T47D (cell line): ENCODE measurements at places on chromosomes 2 and 18.
A peak's percentile ranks its signal among the peaks of the same experiment; 100 is the strongest.

DNA sequence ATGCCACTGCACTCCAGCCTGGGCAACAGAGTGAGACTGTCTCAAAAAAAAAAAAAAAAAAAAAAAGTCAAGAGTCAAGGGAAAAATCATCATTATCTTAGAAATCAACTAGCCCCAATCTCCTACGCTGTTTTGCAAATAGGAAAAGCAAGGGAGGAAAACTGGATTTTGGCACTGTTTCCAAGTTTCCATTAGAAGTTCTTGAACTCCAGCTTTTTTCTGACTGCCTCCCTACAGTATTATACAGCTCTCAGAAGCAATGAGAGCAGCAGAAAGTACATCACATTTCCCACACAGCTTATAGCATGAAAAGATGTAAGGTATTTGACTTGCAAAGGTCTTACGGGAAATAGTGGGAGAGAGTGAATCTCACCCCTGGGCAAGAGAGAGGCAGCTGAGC is 127.8 kb downstream of the OSR1 start:
- no peak for DNase-seq

DNA sequence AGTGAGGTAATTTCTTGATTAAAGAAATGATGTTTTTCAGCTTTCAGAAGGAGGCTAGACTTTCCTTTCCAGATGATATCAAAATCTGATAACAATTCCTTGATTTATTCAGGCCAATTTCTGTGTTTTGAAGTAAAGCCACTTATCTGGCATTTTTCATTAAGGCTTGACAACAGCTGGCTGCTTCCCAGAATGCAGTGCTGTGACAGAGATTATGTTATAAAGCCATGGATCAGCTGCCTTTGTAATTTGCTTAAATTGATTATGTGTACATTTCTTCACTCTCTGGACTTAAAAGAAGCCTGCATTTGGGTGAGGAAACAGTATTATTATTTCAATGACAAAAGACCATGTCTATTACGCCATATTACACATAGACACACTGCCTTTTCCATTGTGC is 136.0 kb downstream of the PLCL1 start:
- DNase-seq = no peak

DNA sequence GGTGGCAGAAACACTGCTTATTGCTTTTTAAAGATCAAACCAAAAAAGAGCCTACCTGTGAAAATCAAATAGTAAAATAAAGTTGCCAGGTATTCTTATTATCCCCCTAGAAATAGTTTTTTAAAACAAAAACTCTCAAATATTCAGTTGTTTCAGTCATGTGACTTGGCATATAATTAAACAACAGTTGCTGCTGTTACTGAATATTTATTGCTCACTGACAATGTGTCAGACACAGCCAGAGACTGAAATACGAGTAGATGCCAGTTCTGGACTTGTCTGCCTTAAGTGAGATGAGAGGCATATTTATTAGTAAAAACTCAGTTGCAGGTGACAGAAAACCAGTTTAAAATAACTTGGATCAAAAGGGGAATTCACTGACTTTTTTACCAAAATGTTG is 106.0 kb upstream of the RAB12 start:
- DNase-seq = no peak

DNA sequence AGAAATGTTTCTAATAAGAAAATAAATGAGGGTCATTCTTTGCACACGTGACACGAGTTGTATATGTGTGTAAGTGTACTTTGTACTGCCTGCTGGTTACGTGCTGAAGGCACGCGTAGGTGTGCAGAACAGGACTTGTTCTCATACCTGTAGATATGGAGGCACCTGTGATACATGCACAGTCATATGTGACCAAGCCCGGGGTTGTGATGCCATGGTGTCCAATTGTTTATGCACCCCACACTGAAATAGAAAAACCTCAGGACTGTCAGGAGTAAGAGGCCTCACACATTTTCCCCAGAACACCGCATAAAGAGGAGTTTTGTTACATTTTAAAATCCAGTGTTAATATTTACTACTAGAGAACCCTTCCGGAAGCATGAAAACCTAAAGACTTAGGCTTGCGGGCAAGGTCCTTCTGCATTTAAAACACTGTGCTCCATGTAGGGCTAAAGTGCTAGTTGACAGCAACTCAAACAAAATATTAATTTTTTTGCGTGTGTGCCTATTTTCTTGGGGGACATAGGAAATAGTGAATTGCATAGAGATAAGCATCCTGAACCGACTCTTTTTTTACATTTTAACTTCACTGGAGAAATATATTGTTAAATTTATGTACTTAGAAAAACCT is 9.3 kb downstream of the TSHZ1 start:
- DNase-seq = no peak

- no peak for DNase-seq
Observed at GRCh38 chr2:234373481-234374149, 123.3 kb downstream of the ARL4C start.

DNA sequence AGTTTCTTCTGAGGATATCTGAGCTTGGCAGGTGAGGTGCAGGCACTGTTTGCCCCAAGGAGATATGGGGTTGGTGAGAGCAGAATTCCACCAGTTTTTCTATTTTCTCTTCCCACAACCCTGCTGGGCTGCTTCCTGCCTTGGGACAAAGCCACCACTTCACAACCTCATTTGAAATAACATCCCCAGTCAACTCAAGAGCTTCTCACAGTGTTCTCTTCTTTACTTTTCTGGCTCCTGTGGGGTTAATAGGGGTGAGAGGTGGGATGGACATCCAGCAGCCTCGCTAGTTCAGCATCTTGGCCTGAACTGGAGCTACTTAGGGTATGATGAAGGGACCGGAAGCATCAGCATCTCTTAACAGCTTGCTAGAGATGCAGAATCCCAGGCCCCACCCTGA is 106.3 kb downstream of the SLC4A3 start:
- DNase-seq = no peak

- no peak for DNase-seq
Observed at GRCh38 chr2:200814276-200814815, 2.6 kb downstream of the BZW1 start.

GRCh38 chr2:235564884-235565530 is 71.2 kb downstream of the AGAP1 start:
- DNase-seq = no peak

DNA sequence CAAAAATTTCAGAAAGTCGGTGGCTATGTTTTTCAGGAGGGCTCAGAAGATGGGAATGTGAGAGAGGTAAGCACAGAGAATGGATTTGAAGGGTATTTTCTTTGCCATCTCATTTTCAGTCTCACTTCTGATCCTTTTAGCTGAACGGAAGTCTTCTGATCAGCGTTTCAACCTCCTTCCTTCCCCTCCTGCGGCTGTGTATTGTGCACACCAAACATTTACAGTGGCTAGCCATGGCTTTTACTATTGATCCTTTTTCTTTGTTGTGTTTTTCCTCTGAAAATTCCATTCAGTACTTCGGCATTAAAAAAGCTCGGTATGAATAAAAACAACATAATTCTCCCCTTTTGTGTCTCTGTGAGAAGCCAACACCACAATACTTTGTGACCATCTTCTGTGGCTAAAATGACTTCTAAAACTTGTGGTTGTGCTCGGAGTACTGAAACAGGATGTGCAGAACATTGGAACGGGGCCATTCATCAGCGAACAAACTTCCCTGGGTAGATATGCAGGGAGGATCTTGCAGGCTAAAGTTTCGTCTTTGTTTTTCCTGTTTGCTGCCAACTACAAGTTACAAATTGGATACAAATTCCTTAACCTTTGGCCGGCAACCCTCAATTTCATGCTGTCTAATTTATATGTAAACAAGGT is 260.8 kb upstream of the FAM98A start:
- no peak for DNase-seq

DNA sequence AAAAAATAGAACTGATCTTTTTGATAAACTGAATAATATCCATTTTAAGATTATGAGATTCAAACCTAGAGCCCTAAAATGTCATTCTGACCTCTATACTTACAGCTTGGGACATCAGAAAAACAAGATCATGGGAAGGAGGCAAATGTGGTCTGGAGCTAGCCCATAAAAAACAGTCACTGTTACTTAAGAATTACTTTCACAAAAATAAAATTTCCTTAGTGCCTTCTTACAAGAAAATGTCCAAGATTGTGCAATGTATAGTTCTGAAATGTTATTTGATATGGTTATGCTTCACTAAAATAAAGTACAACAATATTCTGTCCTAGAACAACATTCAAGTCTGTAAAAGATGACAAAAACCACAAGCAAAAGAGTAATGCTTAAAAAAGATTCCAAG is 247.6 kb downstream of the DYM start:
- no peak for DNase-seq

DNA sequence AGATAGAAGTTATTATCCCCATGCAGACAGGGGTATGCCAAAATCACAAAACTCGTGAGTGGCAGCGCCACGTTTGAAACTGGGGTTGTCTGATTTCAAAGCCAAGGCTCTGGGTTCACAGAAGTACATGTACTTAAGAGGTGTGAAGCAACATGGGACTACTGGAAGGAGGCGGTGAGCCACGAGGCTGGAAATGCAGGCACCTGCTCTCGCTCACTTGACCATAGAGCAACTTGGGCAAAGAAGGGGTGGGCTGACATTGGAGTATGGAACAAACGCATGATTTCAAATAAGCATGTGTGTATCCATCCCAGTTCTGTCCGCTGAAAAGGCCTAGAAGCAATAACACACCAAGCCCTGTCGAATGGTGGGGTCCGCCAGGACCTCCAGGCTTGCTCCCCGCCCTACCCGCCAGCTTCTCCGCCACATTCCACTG is 593 bp upstream of the ACTR2 start:
- no peak for DNase-seq

DNA sequence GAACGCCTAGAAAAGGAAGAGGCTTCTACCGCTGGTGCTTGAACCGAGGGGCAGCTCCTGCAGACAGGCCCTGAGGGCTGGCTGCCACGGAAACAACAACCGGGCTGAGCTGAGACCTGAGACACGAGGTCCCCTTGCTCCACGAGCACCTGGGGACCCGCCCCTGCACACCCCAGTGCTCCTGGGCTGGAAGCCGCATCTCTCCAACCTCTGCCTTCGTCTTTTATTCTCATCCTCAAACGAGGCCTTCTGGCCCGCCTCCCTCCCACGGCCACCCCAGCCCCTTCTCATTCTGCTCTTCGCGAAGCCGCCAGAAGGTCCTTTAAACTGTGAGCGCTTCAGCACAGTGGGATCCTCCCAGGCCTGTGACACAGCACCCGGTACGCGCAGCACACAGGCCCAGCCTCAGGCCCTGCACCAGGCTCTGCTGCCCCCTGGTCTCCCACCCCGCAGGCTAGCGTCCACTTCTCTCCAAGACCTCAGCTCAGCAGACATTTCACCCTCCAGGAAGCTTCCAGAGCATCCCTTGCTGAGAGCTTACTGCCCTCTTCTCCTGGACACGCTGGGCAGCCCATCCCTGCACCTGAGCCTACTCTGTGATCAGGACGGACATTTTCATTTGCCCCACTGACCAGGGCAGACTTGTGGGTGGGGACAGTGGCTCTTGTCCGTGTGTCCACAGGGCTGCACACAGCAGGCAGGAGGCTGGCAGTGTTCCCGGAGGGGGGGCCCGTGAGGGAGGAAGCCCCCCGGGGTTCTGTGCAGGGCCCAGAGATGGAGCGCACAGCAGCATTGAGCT is 149.7 kb downstream of the PXDN start:
- no peak for DNase-seq

DNA sequence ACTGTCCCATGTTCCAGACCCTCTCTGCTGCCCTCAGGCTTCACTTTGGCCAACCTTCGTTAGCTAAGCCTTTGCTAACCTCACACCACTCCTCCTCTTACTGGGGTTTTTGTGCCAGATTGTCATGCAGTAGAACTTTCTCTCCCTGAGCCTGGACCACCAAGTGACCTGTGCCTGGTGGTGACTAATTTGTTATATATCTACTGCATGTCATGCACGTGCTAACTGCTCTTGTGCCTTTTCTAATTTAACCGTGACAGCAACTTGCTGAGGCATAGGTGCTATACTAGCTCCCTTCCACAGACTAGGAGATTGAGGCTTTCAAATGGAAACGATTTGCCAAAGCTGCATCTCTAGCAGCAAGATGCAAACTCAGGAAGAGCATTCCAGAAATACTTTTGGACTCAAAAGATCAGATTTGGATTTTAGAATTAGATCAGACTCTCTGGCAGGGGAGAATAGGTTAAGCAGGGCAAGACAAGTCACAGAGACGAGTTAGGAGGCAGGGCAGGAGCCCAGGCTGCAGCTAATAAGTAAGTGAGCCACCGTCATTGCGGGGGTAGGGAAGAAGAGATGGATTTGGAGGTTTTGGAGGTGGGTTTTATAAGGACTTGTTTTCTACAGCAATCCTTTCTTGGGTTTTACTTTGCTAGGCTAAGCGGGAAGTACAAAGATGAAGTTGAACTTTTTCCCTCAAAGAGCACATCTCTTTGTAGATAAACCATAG is 1.8 kb downstream of the PPP1R7 start:
- DNase-seq = no peak

DNA sequence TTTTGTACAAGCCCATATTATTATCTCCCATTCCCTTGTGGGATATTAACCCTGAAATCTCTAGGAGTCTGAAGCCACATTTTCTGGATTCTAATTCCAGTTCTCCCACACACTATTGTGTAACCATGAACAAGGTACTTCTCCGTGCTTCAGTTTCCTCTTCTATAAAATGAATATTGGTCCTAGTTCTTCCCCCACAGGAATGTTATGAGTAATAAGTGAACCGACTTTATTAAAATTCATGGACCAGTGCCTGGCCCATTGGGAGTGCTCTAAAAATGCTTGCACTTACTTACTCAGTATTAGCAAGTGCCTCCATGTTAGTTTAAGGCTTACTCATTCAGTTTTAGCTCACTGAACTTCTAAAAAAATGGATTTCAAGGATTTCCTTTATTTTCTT is 1.4 kb upstream of the ACMSD start:
- no peak for DNase-seq

DNA sequence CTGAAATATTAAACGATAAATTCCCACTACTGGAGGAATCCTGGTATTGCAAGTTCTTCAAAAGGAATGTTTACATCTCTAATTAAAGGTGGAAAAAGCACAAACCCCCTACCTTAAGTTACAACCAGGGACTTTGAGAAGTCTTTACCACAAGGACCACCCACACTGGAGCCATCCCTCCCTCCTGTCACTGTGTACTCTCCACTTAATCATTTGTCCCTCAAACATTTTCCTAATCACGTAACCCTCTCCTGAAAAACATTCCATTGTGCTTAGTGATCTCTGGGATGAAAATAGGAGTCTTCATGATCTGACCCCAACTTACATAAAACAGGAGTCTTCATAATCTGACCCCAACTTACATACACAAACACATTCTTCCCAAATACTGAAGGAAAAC is 85.7 kb downstream of the SUCLG1 start:
- no peak for DNase-seq

GRCh38 chr2:67463810-67464209 is 66.7 kb downstream of the ETAA1 start:
- DNase-seq = peak; percentile 57
